ENCODE measurements at places on chromosomes 3 and 15.

DNA sequence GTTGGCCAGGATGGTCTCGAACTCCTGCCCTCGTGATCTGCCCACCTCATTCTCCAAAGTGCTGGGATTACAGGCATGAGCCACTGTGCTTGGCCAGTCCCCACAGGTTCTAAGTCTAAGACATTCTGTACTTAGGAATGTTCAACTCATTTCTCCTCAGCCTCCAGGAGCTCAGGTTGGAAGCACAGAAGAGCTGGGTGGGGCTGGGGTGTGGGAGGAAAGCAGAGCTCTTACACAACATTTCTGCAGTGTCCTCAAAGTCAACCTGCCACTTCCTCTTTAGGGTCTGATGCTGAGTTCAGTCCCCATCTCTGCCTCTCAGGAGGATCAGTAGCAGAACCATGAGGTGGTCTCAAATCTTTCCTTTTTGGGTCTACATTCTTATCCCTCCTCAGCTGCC, 75.5 kb downstream of the MRPL46 start:
- no peak for DNase-seq

DNA sequence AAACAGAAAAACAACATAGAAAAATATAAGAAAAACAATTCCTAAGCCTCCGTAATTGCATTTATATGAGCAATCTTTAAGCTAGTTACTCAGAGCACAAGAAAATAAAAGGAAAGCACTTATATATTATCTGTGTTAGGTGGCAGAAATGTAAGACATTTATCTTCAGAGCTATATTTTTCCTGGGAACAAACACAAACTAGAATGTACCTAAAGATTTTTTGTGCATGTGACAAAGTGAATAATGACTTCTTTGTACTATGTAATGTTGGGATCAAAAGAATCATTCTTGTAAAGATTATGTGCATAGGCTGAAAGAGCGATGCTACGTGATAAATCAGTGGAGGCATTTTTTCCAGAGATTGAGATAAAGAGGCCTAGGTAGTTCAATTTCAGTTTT, 111.3 kb upstream of the GMNC start:
- no peak for DNase-seq

DNA sequence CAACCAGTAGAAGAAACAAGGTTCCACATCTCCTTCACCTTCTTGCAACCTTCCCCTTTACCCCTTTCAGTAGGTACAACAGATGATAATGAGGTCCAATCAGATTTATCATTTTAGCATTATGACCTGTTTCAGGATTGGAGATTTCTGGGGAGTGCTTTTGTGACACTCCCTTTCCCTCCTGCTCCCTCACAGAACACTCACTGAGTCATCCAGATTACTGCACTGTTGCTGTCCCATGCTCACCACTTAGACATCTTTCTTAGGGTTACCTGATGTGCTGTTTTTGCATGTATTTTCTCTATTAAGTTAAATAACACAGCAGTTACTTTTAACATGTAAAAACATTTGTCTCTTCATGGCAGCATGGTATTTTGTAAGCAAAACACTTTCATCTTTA, 118.5 kb downstream of the MFSD1 start:
- DNase-seq = no peak

DNA sequence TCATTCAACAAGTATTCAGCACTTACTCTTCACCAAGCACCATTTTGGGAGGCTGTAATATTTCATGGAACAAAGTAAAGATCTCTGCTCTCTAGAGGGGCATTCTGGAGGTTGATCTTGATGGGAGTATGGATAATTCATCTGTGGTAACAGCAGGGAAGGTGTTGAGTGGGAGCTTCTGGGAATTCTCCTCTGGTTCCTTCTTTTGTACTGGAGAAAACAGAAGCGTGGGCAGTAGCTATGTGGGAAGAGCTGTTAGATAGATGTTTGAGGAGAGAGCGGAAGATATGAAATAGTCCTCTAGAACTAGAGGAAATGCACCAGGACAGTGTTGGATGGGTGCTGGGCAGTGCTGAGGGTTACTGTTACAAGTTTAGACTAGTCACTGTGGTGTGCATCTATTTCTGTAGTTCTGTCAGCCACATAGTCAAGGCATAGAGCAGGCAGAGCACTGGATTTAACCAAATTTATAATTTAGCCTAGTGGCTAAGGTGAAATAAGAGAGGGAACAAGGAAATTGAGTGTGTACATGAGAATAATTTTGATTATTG, 9.6 kb downstream of the NMD3 start:
- DNase-seq = no peak

DNA sequence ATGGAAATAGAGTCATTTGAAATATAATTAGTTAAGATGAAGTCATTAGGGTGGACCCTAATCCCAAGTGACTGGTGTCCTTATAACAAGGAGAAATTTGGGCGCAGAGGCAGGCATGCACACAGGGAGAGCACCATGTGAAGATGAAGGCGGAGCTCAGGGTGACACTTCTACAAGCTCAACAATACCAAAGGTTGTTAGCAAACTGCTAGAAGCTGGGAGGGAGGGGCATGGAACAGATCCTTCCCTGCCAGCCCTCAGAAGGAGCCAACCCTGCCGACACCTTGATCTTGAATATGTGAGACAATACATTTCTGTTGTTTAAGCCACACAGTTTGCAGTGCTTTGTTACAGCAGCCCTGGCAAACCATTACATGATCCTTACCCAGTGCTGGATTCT, 57.8 kb downstream of the CCNL1 start:
- DNase-seq = no peak
